CD8-positive, alpha-beta memory T cell (primary cell): ENCODE measurements at places on chromosomes 1 and 21.

DNA sequence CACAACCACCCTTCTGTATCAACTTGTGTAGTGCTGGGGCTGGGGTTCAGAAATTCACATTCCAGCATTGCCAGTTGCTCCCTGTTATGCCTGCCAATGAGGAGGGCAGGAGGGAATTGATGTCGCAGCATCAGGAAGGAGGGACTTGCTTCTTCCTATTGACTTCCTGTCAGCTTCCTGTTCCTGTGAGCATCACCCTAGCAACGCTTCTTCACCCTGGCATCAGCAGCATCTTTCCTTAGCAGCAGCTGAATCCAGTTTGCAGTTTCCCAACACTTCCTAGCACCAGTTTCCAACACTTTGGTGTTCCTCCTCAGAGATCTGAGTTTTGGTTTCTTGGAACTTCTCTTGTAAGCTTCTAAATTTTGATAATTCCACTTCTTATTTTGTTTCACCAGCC is 8.9 kb upstream of the TRIM62 start:
- no peak for DNase-seq

DNA sequence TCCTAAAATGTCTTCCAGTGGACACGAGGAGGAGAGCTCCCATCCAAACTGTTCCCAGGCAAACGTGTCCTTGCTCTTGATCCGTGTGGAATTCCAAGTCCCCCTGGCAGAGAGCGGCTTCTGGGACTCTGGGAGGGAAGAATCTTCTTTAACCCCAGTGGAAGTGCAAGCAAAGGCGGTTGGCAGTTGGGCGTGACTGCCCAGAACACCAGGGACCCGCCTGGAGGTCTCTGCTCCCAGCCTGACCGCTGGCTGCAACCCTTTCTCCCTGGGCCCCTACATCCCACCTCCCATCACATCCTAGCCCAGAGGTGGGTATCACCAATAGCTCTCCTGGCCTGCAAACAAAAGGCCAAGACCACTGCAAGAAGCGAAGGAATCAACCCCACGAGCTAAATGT is 17.8 kb downstream of the CASZ1 start:
- no peak for DNase-seq

GRCh38 chr1:6971048-6971447 is 185.8 kb downstream of the CAMTA1 start:
- DNase-seq: no peak

DNA sequence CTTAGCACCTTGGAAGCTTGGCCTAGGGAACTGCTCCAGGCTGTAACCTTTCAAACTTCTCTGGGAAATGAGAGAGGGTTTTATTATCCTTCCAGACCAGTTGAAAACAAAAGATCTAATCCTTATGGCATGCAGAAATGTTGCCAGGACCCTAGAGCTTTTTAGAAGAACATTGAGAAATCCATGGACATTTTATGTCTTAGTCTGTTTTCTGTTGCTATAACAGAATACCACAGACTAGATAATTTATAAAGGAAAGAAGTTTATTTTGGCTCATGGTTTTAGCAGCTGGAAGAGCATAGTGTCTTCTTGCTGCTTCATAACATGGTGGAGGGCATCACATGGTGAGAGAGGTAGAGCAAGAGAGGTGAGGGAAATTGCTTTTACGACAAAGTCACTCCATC is 25.8 kb downstream of the OSBPL9 start:
- DNase-seq: no peak

DNA sequence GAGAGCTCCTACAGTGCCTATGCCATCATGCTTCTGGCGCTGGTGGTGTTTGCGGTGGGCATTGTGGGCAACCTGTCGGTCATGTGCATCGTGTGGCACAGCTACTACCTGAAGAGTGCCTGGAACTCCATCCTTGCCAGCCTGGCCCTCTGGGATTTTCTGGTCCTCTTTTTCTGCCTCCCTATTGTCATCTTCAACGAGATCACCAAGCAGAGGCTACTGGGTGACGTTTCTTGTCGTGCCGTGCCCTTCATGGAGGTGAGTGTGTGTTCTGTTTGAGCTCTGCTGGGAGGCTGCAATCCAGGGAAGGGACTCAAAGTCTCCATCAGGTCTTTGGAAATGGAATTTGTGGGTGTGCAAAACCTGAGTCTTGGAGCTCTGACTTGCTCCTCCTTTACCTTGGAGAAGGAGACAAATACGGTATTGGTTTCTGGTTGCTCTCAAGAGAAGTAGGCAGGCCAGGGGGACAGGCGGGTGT is 658 bp downstream of the GPR37L1 start:
- DNase-seq: no peak

DNA sequence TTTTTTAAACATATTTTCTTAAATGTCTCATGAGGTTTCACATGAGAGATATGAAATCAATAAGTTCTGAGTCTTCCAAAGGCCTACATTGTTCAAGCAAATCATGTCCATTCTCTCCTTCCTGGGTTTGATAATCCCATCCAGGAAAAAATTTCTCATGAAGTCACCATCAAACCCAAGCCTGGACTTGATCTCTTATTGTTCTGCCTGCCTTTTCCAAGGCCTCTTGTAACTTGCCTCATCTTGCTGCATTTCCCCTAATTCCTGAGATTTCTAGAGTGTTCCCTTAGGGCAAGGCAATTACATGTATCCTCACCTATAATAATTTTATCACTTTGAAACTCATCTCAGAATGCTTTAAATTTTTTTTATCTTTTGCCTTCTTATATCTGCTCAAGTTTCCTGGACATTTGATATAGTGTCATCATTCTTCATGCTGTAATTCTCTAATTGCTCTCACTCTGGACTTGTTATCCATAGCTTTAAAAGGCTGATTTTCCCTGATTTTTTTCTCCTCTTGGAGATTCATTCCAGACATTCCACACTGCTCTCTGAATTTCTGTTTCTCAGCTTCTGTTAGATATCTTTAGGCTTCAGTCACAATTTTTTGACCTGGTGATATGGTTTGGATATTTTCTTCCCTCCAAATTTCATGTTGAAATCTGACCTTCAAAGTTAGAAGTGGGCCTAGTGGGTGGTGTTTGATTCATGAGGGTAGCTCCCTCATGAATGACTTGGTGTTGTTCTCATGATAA is 126.4 kb downstream of the LRRC7 start:
- DNase-seq: no peak
